ELR (cell line): ENCODE measurements at places on chromosomes 2 and 18.
A peak's percentile ranks its signal among the peaks of the same experiment; 100 is the strongest.

- no peak for DNase-seq
Measured at GRCh38 chr2:148994341-148994740, 44.2 kb upstream of the LYPD6B start.

GRCh38 chr2:96359310-96359709 is 23.7 kb downstream of the NCAPH start:
- no peak for DNase-seq

DNA sequence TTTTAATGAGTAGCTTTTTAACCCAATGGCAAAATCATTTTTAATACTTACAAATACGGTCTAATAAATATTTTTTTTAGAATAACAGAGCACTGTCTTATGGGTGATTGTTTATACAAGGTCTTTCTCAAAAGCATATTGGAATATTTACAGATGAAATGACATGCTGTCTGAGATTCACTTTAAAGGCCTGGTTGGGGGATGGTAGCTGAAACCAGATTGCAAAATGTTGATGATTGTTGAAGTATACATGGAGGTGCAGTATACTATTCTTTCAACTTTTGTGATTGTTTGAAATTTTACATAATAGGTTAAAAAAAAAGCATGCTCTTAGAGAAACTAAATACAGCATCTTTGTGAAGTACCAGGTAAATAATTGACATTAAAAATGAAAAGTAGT is 111.2 kb downstream of the FMNL2 start:
- no peak for DNase-seq

DNA sequence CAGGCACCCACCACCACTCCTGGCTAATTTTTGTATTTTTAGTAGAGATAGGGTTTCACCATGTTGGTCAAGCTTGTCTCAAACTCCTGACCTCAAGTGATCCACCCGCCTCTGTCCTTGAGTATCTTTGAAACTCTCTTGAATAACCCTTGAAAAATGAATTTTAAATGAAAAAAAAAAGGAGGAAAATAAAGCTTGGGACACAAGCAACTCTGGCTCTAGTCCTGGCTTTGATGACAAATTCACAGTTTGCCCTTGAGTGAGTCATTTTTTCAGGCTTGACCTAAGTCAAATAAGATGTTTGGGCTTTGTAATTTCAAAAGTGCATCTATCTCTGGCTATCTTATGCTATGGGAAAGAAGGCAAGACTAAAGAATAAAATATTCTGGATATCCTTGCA is 79.0 kb upstream of the TRIB2 start:
- peak; percentile 38 for DNase-seq

- no peak for DNase-seq
Measured at GRCh38 chr18:49170145-49170544, 219.4 kb upstream of the SMAD7 start.

DNA sequence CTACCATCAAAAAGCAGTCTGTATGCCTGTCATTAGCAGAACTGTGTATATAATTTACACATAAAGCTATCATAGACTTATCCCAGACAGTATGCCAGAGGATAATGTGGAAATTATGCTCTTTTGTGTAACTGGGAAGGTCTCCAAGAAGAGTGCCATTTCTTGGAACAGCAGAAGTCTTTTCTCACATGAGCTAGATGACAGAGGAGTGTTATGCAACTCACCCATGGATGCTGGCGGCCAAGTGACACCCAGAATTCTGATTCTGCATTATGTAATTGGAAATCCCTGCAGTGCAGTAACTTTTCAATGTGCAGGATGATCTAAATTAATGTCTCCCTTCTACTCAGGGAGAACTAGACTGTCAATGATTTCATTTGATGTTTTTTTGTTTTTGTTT is 160.0 kb downstream of the UBE2E3 start:
- no peak for DNase-seq

GRCh38 chr18:72375618-72376017 is 168.5 kb downstream of the CBLN2 start:
- no peak for DNase-seq

DNA sequence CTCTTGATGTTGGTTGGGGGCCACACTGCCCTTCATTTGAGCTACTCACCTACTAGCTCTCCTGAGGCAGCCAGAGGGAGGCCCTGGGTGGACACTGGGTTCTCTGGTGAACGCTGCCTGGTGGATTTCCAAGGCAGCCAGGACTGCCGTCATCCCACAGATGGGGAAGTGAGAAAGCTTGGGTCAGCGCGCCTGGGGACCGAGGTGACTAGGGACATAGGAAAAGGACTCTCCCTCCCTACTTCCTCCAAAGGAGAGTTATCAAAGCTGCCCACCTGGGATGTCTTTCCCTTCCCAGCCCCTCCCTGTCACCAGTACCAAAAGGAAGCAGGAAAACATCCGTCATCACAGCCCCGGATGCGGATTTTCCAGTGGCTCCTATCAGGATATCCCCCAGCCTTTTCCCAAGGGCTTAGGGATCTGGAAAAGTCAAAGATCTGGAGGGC is 3.8 kb upstream of the SEMA4C start:
- no peak for DNase-seq
